Urothelium cell line (cell line): ENCODE measurements at places on chromosomes 5 and 9.
A peak's percentile ranks its signal among the peaks of the same experiment; 100 is the strongest.

DNA sequence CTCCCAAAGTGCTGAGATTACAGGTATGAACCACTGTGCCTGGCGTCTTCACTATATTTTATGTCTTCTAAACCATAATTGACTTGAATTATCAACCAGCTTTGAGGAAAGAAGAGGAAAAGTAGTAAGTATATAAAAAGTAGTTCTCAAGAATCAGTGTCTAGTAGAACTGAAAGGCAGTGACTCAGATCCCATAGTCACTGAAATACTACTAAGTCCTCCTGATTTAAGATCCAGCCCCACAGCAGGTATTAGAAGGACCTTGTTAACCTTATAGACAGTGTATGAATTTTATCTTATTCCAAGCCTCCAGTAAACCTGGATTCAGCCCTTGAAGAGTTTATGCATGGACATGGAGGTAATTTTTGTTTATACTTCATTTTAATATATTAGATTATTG, 31.5 kb downstream of the LNPEP start:
- DNase-seq: no peak

GRCh38 chr5:67187006-67187715, 9.4 kb downstream of the CD180 start:
- no peak for DNase-seq

DNA sequence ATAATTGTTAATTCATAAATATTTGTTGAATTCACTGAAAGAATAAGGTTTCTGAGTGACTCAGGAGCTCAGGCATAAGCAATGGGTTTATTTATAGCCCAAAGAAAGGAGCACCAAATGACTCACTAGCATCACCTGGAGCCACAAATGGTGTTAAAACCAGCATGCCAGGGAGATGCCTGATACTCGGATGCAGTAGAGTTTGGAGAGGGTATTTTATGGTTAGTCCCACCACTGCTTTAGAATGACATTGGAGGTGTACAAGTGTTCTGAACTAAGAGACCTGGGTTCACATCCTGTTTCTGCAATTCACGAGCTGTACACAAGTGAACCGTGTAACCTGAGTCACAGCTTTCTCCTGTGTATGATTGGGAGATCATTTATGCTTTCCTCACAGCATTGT, 25.2 kb downstream of the CCL28 start:
- peak; percentile 68 for DNase-seq

DNA sequence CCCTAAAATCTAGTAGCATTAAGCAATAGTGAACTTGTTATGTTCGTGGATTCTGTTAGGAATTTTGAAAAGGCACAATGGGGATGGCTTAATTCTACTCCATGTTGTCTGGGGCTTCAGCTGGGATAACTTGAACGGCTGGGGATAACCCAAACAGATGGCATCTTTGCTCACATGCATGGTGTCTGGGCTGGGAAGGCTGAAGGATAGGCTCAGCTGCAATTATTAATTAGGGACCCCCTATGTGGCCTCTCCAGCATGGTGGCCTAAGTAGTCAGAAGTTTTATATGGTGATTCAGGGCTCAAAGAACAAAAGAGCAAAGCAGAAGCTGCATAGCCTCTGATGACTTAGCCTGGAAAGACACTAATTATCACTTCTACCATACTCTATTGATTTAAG, 551.1 kb downstream of the PSAT1 start:
- DNase-seq: no peak

DNA sequence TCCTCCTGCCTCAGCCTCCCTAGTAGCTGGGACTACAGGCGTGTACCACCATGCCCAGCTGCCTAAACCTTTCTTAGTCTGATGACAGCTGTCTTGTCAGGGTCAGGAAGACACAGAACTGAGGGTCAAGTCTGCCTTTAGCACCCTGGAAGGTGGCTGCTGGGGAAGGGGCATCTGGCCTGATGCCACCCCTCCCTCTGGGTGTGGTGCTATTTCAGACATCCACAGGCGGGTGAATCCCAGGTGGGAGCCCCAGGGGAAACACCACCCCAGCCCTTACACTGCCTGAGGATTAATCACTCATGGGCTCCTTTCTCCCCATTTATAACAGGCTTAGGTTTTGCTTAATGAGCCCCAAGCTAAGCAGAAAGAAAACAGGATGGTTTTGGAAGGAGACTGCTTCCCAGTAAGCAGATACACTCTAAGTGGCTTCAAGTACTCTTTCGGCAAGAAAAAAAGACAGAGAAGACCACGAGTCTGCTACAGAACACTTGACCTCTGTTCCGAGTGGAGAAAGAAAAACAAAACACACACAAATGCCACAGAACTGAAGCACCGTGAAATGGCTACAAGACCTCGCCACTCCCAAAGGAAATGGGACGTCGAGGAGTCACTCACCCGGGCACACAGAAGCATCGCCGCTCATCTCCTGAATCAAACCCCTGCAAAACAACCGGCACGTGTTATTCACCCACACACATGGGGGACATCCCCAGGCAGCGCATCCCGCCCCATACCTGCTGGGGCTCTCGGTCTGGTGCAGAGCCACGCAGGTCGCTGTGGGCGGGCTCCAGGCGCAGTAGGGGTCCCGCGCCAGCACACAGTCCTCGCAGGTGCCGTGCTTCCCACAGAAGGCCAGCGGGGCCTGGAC, 62.4 kb downstream of the SECISBP2 start:
- DNase-seq: no peak

GRCh38 chr9:5633243-5633642, 4.3 kb downstream of the RIC1 start:
- DNase-seq: no peak

- DNase-seq: no peak
Measured at GRCh38 chr5:1801967-1802295, 724 bp downstream of the NDUFS6 start.

DNA sequence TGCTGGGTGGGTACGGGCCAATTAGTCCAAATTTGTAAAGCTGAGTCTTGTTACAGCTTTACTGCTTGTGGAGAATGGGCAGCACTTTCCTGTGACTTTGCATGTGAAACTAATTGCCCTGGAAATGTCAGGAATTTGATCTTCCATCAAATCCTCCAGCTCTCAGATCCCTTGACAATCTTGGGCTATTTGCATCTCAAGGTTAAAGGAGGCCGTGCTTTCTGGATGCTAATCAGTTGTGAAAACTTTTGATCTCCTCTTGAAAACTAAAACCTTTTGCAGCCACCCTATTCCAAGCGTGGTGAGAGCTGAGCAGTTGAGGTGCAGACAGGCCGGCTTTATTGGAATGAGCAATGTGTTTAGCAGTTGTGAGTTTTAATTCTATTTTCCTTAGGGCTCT, 68.0 kb upstream of the CLINT1 start:
- DNase-seq: no peak

DNA sequence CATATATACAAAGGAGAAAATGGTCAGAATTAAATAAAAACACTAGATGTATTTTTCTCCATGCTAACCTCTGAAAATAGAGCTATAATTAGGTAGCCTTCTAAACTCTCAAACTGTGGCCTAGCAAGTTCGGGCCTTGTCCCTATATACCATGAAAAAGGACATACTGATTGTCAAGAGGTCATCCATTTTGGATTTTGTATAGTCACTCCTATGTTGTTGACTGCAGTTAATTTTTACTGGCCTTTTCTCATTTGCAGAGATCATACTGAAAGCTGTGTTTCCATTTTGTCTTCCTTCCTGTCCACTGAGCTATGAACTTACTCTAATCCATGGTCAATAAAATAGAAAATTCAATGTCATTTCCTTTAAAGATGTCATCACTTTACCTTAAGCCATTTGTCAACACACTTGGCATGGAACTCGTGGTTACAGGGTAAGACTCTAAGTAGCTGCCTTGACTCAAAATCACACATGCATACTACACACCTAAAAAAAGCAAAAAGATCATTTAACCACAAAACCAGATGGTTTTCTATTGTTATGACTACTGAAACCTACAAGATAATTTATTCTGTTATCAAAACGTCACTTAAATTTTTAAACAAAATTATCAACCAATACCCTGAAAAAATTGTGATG, 58.0 kb downstream of the RNF38 start:
- no peak for DNase-seq

DNA sequence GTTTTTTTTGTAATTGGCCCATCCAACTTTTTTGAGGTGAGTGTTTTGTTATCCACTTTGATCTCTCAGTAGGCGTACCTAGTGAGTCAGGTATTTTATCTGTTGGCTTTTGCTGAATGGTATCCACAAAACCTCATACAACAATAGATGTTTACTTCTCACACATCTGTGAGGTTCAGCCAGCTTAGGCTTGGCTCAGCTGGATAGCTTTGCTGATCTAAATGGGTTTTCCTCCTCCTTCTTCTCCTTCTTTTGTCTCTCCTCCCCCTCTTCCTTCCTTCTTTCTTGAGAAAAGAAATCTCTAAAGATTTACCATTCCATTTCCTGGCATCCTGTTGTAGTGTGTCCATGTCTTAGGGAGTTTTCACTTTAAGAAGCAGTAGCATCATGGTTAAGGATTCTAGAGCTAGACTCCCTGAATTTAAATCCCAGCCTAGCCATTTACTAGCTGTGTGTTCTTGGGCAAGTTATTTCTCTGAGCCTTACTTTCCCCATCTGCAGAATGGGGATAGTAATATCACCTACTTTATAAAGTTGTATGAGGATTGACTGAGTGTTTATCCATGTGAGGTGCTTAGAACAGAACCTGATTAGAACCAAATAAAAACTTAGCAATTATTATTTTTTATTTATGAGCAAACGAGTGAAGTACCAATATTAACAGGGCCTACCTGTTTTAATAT, 126.3 kb downstream of the ARHGAP26 start:
- DNase-seq: peak; percentile 25

- peak; percentile 81 for DNase-seq
Measured at GRCh38 chr9:70601000-70601951, 186.8 kb upstream of the KLF9 start.

DNA sequence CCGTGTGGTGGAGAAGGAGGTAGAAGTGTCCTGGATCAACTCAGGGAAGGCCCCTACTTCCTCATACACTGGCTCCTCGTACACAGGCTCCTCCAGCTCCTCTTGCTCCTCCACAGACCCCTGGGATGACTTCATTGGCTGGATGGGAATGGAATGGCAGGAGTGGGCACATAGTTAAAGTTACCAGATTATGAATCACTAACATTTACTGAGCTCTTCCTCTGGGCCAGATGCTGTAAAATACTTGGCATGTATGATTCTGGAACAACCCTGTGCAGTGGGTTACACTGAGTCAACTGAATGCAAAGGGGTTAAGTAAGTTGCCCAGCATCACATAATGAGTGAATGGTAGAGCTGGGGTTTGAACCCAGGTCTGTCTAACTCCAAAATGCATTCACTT, 3.1 kb upstream of the FCHSD1 start:
- peak; percentile 17 for DNase-seq

DNA sequence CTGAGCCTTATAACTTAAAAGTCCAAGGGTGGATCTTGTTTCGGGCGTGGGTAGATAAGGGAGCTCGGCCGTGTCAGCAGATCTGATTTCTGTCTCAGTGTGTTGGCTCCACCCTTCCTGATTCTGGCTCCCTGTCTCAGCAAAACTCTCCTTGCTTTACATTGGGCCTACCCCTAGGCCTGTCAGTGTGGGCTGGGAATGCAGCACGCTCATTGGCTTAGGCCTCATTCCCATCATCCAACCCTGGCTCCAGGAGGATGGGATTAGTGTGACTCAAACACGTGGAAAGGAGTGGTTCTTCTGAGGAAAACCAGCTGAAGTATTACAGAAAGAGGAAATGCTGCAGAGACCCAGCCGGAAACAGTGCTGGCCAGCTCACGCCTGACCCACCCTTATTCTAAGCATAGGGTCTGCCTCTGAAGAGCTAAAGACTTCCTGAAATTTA, 59.9 kb downstream of the ZFAND5 start:
- DNase-seq: no peak

DNA sequence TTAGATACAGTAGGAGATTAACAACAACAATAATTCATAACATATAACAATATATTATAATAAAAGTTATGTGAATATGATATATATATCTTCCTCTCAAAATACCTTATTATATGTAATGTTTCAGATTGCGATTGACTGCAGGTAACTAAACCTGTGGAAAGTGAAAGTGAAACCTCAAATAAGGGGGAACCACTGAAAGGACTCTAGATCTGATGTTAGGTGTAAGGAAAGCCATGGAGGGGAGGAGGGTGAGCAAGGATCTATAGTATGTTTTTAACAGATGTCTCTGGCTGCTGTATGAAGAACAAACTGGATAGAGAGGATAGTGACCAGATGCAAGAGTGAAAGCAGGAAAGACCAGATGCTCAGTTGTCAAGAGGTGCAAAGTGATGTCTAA, 5.8 kb upstream of the FSTL4 start:
- DNase-seq: no peak

DNA sequence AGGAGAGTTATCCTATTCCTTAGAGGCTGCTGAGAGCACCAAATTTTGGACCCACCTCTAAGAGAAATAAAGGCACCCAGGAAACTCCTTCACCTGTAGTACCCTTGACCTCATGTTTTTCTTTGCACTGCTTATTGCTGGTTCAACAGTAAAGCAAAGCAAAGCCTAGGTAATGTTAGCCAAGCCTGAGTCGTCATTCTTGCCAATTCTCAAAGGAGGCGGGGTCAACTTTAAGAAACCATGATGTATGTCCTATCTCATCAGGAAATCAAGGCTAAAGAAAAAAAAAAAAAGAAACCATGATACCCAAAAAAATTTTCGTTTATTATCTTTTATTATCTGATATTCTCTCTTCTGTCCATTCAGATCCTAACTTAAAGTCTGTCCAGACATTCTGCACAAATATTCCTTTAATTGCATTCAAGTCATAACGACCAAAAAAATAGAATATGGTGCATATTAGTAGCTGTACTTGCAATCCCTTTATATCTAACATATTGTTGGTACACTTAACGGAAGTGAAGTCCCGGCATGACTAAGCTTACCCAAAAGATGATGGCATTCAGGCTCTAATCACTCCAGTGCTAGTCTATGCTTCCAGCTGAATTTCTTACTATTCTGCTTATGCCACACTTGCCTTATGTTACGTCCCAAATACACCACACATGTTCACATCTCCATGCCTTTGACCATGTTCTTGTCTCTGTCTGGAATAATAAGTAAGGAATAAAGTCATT, 1.8 kb downstream of the AUH start:
- no peak for DNase-seq

DNA sequence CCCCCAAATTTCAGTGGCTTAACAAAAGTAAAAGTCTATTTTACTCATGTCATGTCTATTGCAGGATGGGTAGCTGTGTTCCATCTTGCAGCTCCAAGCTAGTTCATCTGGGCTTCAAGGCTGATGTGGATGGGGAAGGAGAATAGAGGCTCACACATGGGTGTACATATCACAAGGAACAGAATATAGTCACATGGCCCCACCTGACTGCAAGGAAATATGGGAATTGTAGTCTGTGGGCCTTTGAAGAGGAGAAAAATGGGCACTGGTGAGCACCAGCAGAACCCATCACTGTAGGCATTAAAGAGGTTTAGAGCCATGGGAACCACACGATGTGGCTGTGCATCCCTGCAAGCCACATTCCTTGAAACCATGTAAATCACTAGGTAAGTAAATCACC, 17.9 kb upstream of the TRIO start:
- DNase-seq: no peak
